ENCODE measurements at places on chromosomes 7 and 10.

GRCh38 chr10:44674536-44675386, 236.4 kb upstream of the TMEM72 start:
- DNase-seq, result no peak

DNA sequence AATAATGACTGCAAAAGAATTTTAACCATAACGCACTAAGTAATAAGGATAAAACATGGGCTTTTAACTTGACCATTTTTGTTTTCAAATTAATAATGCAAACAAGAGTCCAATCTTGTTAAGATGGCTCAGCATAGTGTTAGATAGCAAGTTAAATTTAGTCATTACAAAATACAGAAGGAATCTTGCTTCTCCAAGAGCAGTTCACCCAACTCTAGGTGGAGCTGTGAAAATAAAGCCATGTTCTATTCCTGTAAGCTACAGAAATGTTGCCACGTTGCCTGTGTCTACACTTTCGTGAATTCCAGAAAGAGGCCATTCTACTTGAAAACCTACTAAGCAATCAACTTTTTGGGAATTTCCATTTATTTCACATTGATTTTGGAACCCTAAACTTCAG, 191.9 kb downstream of the SFMBT2 start:
- no peak for DNase-seq

- DNase-seq, result no peak
These were observed 1.4 kb downstream of the CHAT start for GRCh38 chr10:49615213-49615612.

GRCh38 chr7:148809856-148810255, 74.2 kb downstream of the EZH2 start:
- DNase-seq, result no peak

- no peak for DNase-seq
These were observed 22.9 kb downstream of the SVIL start for GRCh38 chr10:29611781-29612381.

GRCh38 chr10:1406132-1406966, 331.0 kb downstream of the ADARB2 start:
- DNase-seq, result no peak

GRCh38 chr7:18648849-18649758, 153.6 kb downstream of the HDAC9 start:
- no peak for DNase-seq

DNA sequence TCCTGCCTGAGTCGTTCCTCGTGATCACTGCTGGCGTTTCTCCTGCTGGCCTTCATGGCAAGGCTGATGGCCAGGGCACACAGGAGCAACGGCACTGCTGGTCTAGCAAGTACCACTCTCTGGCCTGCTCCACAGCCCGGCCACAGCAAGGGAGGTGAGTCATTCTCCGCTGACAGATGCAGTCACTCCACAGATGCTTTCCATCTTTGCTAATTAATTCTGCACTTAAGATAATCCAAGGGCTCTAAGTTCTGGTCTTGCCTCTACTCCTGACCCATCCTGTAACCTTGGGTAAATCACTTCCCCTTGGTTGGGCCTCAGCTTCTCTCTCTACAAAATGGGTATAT, 244.4 kb downstream of the RPS24 start:
- peak; percentile 62 for DNase-seq

- DNase-seq, result peak; percentile 20
These were observed 193.9 kb upstream of the BMPER start for GRCh38 chr7:33711231-33712019.

- no peak for DNase-seq
These were observed 303.5 kb upstream of the MGMT start for GRCh38 chr10:129163531-129163930.

Data from WERI-Rb-1 (cell line).